ENCODE measurements at places on chromosomes 1 and 21.

DNA sequence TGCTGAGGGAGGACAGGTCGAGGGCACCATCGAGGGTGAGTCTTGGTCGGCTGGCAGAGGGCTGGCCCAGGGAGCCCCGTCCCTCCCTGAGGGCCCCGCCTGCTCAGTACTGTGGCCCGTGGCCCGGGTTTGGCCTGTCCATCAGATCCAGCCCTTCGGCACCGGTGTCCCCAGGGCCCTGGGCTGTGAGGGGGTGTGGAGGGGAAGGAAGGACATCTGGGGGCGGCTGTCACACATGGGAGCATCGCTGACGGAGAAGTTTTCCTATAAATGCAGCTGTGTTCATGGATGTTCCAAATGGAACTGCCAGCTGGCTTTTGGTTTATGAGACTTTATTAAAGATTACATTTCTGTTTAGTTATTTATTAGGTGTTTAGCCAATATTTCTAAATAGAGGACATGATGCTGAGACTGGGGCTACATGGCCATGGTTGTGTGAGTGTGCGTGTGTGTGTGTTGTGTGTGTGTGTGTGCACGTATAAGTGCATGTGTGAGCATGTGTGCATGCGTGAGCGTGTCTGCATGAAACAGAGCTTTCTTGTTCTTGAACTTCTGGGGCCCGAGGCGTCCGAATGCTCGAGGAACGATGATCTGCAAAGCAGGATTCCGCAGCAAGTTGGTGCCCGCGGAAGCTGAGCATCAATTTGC is 54.3 kb downstream of the SLX9 start:
- no peak for DNase-seq

GRCh38 chr1:234481771-234482170 is 2.8 kb upstream of the TARBP1 start:
- no peak for DNase-seq

DNA sequence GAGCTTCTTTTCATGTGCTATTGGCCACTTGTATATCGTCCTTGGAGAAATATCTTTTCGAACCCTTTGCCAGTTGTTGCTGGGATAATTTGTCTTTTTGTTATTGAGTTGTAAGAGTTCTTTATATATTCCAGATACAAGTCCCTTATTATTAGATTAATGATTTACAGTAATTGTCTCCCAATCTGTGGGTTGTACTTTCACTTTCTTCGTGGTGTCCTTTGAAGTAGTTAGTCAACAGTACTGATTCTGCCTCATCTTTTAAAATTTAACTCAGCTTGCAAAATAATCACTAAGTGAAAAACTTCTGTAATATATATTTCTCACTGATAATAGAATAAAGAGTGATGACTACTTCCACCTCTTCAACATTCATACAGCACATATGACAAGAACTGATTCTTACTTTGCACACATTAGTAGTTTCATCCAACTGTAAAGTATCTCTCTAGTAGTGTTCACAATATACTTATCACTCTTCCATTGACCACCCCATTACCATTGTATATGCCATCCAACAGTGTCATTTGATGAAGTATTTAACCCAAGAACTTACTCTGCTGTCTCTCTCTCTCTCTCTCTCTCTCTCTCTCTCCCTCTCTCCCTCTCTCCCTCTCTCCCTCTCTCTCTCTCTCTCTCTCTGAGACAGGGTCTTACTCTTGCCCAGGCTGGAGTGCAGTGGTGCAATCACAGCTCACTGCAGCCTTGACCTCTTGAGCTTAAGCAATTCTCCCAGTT is 104.2 kb upstream of the DMRTA2 start:
- no peak for DNase-seq

DNA sequence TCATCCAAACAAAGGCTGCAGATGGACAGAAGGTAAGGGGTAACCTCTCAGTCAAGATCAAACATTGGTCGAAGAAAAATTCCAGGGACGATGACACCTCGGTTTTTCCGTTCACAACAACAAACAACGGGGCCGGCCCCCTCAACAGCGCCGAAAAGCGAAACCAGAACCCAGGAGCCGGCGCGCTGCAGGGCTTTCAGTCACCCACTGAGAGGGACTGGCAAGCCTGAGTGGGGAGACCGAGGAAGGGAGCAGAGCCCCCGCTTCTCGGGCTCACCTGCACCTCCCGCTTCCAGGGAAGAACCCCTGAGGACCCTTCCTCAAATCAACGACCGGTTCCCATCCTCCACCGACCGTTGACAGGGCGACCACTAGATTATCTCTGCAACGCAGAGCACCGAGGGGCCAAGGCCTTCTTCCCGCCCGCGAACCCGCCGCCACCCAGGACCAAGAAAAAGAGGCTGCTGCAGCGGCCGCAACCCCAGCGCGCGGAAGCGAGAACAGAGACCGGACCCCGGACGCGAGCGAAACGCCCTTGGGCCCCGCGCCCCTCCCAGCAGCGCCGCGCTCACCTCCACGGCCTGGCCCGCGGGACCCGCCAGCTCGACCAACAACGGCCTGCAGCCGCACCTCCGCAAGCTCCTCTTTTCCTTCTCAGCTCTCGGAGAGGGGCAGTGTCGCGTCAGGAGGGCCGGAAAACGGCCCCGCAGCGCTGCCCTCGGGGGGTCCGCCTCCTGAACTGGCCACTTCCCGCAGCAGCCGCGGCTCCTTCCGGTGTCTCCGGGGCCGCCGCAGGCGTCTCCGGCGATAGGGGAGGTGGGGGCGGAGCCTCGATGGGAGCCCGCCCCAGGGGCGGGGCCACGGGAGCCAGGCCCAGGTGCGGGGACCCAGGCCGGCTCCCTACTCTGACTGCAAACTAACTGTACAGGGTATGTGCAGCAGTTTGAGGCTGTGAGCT is at the start of gene USP33:
Gene USP33 (minus strand): TSS at position 782 of the 958 bp plus-strand sequence. CDS start 18,155 bp downstream, outside the sequence.
- peak; percentile 83 for DNase-seq

GRCh38 chr1:209670441-209671082 is 4.7 kb upstream of the G0S2 start:
- no peak for DNase-seq

All from C1 segment of cervical spinal cord (tissue), 14 donors.